ENCODE measurements at places on chromosomes 2 and 18.

DNA sequence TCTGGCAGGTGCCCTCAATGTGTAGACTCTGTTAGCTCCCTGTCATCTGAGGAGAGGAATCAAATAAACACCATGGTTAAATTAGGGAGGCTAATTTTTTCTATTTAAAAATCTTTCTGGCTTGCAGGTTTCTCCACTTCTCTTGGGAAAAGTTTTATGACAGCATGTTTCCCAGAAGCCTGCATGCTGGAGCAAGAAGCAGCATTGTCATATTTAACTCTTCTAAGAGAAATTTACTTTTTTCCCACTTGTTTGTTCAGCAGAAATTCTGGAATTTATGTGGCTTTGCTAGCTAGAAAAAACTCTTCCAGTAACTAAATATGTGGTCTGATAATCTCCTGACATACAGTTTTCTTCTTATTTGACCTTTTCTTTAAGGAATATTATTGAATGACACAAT is 230.5 kb downstream of the PARD3B start:
- no peak for ATAC-seq

GRCh38 chr2:129877795-129878775 is 101.4 kb upstream of the RAB6C start:
- ATAC-seq, result peak; percentile 41

GRCh38 chr2:119741868-119742267 is 17.9 kb upstream of the PTPN4 start:
- peak; percentile 56 for ATAC-seq

- ATAC-seq, result no peak
Observed at GRCh38 chr18:39871961-39872360, 2083.1 kb upstream of the PIK3C3 start.

GRCh38 chr2:241959751-241960269 is 90.3 kb downstream of the RTP5 start:
- no peak for ATAC-seq

DNA sequence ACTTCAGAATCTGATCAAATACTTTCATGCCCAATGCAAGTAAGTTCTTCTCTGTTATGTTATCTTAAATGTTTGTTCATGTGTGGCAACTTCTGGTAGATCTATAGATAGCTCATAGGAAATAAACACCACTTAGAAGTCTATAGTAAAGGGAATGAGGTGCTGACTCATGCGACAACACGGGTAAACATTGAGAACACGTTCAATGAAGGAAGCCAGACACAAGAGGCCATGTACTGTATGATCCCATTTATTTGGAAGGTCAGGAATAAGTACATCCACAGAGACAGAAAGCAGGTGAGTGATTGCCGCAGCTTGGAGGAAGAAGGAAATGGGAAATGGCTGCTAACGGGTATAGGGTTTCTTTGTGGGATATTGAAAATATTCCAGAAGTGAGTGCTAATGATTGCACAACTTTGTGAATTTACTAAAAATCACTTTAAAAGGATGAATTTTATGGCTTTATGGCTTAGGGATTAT is 95.4 kb downstream of the ITGB1BP1 start:
- ATAC-seq, result no peak

DNA sequence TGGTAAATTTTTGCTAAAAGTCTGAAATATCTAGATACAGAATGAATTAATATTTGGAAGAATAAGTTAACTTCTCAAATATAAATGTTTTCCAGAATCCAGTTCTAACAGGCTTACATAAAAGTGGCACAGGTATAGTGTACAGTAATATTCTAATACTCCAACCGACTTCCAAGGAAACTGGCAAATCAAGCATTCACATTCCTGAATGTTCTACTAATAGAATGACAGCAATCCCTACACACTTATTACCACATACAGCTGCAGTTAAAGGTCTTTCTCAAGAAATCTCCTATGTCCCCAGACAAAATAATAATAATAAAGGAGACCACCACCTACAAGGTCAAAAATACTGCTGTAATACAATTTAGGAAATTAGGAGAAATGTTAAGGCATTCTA is 31.9 kb downstream of the TMEM131 start:
- no peak for ATAC-seq
